ELR (cell line): ENCODE measurements at places on chromosomes 4 and X.

- DNase-seq: peak; percentile 90
Observed at GRCh38 chrX:77910108-77910840, at the start of gene ATP7A. Gene ATP7A, plus strand, starts transcription at chrX:77910693. Its CDS starts 60,949 bp downstream, at chrX:77971642.

DNA sequence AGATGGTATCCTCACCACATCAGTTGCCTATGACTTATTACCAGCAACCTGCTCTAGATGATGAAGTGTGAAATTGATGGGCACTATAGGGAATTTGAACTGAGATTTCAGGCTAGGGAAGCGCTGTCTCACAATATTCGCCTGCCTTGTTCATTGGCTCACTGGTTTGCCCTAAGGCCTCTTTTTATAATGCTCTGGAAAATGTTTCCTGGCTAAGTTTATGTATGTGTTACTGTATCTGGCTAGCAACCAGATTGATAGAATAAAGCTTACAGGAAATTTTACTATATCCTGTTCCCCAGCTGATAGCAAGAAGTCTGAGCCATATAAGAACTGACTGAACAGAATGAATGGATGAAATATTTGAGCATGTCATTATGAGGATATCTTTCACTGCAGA lies 71.6 kb downstream of the GSTCD start:
- no peak for DNase-seq

DNA sequence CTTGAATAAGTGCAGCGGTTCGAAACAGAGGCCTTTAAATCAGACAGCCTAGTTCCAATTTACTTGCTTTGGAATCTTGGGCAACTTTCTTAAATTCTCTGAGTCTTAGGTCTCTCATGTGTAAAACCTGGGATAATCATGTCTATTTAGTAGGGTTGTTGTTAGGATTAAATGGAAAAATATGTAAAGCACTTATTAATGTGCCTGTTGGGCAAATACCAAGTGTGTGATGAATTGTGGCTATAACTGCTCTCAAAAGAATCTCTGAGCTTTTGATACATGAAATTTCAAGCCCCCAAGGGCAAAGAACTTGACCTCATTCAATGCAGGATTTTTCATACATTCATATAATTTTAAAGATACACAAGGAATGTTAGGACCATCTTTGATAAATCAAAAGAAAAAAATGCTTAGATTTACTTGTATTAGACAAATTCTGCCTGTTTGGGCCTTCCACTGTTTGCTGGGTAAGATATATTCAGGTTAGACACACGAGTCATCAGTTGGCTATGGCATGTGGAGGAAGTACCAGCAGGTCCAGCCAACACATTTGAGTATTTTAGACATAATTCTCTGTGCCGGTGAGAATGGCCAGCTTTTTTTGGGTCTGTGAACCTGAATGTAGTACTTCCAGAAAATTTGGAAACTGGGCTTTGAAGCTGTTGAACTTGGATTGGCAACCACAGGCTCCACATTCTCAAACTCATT lies 241.4 kb upstream of the CNKSR2 start:
- DNase-seq: peak; percentile 17

DNA sequence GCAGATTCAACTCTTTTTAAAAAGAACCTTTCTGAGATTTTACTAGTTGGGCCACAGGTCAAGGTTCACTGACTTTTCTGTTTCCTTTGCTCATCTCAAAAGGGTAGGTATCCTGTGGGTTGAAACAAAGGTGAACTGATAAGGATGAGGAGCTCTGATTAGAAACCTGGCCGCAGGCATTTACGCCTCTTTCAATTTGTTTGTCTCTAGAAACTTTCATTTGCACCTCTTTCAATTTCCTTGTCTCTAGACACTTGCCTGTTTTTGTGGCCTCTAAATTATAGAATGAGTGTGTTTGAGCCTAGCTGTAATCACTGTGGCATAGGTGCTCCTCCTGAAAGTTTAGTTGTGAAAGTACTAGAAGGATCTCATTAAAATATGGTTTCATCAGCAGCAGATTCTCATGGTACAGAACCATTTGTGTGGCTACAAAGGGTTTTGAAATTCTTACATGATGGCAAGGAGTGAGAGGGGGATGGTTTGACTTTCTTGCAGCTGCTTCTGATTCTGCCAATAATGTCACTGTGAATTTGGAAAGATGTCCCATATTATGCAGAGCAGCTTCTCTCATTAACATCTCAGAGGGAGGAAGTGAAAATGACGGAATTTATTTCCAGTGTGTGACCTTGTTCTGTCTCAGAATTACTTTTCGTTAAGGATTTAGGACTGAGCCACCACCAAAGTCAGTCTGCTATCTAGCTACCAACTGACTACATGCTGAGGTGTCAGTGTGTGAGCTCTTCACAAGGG lies 142.2 kb downstream of the SH2D1A start:
- no peak for DNase-seq
